ENCODE measurements at places on chromosomes 7 and 10.
A peak's percentile ranks its signal among the peaks of the same experiment; 100 is the strongest.

DNA sequence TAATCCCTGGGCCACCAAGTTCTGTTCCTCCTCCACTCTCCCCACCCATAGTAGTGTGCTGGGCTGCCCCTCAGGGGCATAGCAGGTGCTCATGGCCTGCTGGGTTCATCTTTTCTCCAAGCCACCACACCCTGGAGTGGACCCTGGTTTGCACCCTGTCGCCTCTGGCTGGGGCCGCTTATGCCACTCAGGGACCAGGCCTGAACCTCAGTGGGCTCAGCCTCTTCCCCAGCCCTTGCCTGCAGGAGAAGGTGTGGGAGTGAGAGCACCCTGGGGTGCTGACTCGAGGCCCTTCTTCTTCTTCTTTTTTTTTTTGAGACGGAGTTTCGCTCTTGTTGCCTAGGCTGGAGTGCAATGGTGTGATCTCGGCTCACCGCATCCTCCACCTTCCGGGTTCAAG is 10.2 kb downstream of the CLIP2 start:
- no peak for DNase-seq

GRCh38 chr10:124525751-124526600 is 64.4 kb downstream of the LHPP start:
- DNase-seq: no peak

GRCh38 chr7:98881561-98882315 is 3.4 kb downstream of the TRRAP start:
- DNase-seq: no peak

- no peak for DNase-seq
Observed at GRCh38 chr7:65731562-65732035, 141.3 kb upstream of the VKORC1L1 start.

DNA sequence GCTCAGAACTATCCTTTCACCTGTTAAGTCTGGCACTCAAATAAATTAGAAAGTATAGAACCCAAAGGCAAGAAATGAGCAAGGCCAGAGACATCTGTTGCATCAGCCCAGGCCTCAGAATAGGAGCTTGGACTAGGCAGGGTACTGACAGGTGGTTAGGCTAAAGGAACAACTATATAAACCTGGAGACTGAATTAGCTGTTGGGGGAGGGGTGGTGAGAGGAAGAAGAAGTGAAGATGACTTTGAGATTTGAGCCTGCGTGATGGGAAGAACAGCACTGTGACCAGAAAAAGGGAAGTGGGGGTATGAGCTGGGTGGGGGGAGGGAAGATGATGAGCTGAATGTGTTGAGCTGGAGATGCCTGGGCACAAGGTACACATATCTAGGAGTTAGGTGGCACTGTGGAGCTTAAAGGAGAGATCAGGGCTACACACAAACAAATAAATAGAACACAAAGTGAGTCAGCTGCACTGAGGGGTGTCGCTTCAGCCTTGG is 244.7 kb downstream of the PTEN start:
- DNase-seq: peak; percentile 36
